T-helper 1 cell (primary cell): ENCODE measurements at places on chromosomes 7 and 10.

DNA sequence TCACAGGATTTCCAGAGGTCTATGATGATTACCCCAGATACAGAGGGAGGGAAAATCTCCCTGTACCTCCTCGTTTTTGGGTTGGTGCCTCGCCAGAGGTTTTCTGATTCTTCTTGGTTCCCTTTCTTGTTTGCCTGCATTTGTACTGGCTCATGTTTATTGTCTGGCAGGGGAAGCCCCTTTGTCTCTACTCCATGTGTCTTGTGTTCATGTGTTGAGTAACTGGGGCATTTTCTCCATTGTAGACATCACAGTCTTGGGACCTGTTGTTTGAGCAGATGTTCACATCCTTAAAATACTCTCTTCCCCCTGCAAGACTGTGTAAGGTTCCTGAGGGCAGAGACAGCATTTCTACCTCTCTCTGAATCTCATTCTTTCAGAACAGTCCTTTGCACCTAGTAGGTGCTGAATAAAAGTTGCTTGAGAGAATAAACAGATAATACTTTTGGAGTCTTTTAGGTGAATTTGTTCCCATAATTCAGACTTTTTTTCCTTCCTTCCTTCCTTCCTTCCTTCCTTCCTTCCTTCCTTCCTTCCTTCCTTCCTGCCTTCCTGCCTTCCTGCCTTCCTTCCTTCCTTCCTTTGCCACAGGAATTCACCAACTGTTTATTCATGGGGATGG is 25.1 kb downstream of the CDK14 start:
- DNase-seq: no peak

DNA sequence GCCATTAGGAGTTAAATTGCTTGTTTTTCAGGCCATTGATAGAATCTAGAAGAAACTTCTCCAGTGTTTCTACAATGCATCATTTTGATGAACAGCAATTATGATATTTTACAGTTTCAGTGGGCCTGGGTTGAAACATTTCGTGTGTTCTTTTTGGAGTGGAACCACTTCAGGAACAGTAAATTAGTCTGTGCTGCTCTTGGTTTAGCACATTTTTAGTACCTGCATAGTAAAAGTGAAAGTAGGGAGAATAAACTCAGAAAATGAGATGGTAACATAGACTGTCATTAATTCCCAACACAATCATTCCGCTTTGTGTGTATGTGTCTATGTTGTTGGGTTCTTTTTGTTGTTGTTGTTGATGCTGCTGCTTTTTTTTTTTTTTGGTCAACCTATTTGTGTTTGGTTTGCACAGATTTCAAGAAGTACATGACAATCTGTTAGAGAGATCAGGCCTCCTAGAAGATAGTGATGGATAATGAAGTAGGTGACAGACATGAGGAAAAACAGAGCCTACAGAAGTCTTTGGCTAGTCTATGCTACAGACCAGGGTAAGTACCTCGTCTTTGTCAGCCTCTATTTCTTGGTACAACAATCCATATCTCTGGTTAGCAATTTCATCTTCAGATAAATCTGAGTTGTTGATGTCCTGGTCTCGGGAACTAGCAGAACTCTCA is 154.0 kb upstream of the TARP start:
- DNase-seq: no peak

- no peak for DNase-seq
These were observed 167.3 kb upstream of the DKK1 start for GRCh38 chr10:52146766-52147165.

DNA sequence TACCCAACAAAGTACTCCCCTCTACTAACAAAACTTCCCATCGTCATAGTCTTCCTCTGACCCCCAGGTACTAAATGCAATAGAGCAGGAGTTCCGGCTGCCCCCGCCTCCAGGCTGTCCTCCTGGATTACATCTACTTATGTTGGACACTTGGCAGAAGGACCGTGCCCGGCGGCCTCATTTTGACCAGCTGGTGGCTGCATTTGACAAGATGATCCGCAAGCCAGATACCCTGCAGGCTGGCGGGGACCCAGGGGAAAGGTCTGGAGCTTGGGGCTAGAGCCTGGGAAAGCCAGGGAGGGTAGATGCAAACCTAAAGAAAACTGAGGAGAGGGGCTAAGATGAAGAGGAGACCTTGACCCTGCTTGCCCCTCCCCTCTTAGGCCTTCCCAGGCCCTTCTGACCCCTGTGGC is 15.3 kb downstream of the EPHB6 start:
- DNase-seq: no peak

- no peak for DNase-seq
These were observed 253.0 kb upstream of the PPP2R2D start for GRCh38 chr10:131647789-131648188.

DNA sequence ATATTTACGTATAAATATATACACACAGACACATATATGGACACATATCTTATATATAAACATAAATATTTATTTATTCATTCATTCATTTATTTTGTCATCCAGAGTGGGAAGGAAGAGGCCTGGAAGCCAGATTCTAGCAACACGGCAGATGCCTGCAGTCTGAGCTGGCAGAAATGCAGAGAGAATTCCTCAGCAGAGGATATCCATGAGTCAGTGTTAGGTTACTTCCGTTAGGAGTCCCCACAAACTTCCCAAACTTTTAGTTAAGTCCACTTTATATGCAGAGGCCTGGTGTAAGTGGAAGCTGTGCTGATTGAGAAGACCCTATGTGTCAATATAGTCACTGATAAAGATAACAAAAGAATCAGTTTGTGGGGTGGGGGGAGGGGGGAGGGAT is 89.6 kb downstream of the PPP1R17 start:
- no peak for DNase-seq

GRCh38 chr10:101967713-101968112 is 88.3 kb downstream of the ARMH3 start:
- no peak for DNase-seq

DNA sequence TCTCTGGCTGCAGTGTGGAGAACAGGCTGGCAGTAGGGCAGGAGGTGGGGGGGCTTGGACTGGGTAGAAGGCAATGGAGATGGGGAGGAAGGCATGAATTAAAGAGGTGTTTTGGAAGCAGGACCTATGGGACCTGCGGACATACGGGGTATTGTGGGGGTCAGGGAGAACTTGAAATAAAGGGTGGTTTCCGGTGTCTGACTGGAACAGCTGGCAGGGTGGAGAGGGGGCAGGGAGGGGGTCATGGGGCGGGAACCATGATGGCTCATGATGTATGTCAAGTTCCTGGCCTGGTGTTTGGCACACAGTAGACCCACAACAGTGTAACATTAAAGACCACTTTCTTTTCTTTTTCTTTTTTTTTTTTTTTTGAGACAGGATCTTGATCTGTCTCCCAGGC is 5.5 kb downstream of the LHPP start:
- no peak for DNase-seq

DNA sequence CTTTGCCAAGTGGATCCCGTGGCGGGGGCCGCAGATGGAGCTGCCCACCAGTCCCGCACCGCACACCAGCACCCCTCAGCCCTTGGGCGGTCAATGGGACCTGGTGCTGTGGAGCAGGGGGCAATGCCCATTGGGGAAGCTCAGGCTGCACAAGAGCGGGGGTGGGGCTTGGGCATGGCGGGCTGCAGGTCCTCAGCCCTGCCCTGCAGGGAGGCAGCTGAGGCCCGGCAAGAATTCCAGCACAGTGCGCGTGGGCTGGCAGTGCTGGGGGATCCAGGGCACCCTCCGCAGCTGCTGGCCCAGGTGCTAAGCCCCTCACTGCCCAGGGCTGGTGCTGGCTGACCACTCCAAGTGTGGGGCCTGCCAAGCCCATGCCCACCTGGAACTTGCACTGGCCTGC is 136.2 kb upstream of the ANKRD30A start:
- DNase-seq: no peak

- DNase-seq: no peak
These were observed 29.4 kb upstream of the RAPGEF5 start for GRCh38 chr7:22386206-22386858.

DNA sequence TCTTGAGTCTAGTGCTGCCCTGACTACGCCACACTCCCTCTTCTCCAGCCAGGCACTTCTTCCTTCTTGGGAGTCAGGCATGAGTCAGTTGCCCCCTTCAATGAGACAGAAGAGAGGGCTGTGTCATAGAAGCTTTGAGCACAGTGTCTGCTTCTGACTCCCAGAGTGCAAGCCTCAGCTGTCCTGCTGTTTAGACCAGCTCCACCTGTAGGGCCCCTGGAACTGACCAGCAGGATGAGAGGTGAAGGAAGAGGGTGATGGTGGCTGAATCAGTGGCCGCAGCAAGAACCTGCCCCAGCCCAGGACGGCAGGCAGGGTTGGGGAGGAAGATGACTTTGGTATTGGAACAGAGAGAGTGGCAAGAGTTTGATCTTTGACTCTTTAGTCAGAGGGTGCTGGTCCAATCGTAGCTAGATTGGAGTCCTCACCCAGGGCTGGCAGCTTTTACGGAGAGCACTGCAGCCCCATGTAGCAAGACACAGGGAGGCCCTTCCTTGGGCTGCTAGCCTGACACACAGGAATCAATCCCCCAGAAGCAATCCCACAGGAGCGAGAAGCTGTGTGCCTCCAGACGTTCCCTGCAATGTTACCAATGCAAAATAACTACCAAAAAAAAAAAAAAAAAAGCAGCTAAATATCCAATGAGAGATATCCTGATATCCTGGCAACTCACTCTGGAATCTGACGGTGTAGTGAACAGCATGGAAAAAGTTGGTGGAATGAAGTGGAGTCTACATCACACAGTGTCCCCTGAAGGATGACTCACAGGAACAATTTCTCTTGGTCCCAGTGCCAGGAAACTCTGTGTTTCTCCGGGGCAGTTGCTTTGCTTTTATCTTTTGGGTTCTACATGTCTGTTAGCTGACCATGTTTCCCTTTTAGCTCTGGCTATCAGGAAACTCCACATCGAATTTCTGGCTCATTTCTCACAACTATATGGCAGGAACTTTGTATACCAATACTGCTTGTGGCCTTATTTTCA is 6.9 kb downstream of the C10orf62 start:
- no peak for DNase-seq
